ENCODE measurements at places on chromosomes 3 and 15.

DNA sequence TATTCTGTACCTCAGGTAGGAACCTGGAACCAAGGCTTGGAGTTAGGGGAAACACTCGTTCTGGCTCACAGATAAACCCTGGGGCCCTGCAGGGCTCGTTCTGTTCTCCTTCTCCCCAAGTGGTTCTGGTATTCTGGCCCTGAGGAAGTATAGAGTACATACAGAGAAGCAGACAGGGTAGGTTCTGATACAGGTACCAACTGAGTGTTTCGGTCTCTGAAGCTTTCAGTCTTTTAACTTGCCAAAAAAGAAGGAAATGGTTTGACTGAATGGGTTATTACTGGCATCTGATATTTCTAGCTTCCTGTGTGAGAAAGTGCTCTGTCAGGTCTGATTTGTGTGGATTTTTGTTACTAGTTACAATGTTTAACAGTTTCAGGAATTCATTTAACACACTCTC, 67.3 kb downstream of the UBE2E2 start:
- DNase-seq, result no peak

DNA sequence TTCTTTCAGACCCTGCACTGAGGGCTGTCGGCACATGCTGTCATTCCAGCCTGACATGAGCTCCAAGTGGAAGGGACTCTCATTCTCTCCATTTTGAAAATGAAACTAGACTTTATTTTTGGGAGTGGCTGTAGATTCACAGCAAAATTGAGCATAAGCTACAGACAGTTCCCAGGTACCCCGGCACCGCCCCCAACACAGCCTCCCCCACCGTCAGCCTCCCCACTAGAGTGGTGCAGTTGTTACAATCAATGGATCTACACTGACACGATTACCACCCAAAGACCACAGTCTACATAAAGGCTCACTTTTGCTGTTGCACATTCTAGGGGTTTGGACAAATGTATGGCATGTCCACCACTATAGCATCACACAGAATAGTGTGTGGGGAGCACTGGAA, 29.5 kb upstream of the FGD5 start:
- DNase-seq, result no peak

DNA sequence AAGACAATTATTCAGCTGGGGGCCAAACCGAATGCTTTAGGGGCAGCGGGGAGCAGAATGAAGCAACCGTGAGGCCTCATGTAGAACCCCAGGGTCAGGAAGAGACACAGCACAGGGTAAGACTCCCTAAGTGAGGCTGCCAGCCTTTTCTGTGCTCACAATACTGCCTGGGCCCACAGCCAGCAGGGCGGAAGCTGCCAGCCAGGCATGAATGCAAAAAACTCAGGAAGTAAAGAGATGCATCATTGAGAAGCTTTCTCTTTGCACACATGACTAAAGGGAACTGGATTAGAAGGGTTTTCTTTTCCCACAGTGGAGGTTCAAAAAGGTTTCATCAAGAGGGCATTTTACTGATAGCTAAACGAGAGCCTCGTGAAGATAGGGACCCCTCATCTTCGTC, 33.3 kb downstream of the CA12 start:
- DNase-seq, result peak; percentile 82

DNA sequence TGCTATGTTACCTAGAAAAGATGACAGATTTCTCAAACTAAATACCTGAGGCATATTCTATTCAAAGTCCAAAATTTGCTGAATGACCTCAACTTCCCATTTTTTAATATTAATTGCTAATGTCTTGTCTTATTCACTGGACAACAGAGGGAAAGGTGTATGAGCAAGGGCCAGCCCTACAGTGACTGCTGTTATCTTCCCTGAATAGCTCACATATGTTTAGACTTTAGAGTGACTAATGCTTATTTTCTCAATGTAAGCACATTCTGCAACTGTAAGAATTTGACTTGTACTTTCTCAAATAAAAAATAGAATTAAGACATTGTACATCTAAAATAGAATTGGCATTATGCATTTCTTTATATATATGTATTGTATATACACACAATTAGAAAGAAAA, 26.5 kb upstream of the AADACL2 start:
- no peak for DNase-seq

DNA sequence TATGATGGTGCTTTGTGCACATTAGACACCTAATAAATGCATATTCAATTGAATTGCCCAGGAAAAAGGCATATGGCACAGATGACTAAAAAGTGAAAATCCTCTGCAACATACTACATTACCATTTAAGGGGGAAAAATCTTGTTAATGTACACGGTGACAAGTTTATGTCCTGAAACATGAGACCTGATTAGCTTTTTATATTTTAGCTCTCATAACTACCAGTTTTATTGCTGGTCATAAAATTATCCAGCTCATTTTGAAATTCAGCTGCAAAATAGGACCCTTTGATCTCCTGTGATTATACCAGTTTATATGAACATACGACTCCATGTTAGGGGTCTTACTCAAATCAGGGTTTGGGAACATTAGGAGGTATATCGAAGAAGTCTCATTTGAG, 684.6 kb upstream of the CCDC54 start:
- no peak for DNase-seq

DNA sequence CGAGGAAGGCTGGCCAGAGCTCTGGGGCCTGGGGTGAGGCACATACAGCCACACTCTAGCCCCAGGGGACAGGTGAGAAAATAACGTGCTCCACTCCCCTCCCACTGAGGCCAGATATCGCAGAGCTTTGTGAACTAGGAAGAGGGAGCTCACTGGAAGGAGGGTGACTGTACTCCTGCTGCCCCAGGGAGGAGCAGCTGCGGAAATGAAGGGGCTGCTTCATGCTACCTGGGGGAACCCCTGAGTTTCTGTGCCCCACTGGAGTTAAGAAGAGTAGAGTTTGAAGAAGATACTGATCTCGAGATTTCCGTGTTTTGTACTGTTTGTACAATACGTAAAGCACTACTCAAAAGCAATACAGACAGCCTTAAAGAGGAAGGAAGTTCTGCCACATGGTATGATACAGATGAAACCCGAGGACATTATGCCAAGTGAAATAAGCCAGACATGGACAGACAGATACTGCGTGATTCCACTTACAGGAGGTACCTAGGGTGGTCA, 44.6 kb downstream of the CMTM6 start:
- DNase-seq, result no peak
